ENCODE measurements at places on chromosomes 4 and X.

GRCh38 chr4:105291925-105292324 is 145.2 kb downstream of the TET2 start:
- no peak for DNase-seq

- DNase-seq = no peak
Observed at GRCh38 chr4:183260491-183261151, 59.5 kb downstream of the CLDN22 start.

DNA sequence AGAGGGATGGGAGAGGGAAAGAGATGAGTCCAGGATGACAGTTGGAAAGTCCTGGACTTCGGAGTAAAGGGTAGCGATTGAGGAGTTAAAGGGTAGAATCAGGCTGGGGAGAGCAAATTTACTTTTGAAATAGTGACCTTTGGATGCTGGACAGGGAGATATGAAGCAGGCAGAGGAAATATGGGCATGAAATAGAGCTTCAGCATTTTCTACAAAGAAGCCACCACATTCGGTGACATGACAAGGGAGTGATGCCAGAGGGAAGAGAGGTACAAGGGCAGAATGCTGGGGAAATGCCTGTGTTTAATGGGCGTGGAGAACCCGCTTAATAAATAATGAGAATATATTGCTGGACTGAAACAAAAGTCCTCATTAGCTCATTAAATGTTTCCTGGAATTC is 92.7 kb downstream of the TBL1X start:
- no peak for DNase-seq

DNA sequence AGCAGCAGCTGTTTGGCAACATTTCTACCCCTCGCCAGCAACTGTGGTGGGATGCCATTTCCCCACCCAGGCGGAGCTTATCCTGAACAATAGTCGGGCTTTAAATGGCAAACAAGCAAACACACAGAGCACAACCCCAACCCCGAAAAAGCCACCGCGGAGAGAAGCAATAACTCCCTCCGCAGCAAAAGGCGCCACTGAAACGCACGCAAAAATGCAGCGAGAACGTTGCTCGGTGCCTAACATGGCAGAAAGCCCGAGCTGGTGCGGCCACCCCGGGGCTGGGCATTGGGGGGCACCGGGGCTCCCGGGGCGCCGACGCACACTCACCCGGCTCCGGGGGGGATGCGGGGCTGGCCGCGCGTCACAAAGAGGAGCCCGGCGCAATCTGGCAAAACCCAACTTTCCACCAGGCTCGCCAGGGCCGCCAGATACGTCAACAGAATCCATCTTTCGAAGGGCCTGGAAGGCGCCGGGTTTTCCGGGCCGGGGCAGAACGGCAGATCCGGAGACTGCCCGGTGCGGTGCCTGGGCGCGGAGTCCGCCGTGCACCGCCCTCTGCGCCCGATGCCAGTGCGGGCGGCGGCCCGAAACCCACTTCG is 818 bp downstream of the RAI2 start:
- DNase-seq = no peak

- DNase-seq = no peak
Observed at GRCh38 chr4:57318703-57319102, 208.5 kb upstream of the IGFBP7 start.

DNA sequence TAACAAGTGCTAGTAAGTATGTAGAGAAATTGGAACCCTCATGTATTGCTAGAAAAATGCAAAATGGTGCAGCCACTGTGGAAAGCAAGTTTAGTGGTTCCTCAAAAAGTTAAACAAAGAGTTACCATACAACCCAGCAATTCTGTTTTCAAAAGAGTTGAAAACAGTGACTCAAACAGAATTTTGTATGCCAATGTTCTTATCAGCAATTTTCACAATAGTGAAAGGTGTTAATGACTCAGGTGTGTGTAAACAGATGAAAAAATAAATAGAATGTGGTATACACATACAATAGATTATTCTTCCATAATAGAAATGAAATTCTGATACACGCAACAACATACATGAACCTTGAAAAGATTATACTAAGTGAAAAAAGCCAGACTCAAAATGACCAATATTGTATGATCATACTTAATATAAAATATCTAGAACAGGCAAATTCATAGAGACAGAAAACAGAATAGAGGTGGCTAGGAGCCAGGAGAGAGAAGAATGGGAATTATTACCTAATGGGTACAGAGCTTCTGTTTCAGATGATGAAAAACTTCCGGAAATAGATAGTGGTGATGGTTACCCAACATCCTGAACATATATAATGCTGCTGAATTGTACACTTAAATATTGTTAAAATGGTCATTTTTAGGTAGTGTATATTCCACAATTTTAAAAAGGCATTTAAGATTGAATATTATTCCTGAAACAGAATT is 51.6 kb downstream of the WDFY3 start:
- no peak for DNase-seq

DNA sequence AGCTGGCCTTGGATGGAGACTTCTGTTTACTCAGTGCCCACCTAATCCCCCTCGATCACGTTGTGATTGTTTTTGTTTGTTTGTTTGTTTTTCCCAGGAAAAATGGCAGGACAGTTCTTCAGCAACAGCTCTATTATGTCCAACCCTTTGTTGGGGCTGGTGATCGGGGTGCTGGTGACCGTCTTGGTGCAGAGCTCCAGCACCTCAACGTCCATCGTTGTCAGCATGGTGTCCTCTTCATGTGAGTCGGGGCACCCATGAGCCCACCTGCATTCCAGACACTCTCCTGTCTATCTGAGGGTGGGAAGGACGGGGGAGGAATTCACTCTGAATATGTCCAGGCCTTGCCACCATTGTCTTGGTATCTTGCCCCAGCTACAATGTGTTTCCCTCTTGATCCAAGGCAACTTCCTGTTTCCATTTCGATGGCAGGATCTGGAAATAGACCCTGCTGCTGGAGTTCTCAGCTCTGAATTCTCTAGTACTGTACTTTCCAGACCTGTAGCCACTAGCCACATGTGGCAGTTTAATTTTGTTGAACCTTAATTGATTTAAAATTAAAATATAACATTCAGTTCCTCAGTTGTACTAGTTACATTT is 10.5 kb downstream of the SLC34A2 start:
- no peak for DNase-seq

DNA sequence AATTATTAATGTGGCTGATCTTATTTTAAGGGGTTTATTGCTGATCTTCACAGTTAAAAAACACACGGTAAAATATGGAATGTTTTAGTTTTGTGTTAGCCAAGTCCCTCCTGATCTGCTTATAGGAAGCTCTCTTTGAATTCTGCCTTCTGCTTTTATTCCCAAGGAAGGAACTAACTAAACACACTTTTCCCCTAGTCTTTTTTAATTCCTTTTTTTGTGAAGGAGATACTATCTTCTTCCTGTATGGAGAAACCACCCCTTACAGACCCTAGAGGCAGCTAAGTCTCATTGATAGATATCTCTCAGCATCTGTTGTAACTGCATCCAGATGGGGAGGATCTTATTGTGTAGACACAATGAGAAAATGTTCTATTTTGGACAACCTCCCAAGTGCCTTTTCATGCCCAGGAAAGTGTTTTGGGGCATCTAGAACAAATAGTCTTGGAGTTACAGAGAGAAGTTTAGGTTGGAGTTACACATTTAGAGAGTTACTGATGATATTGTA is 64.4 kb downstream of the AFF1 start:
- no peak for DNase-seq

- DNase-seq = no peak
Observed at GRCh38 chr4:183716302-183716701, 57.2 kb downstream of the TRAPPC11 start.

- no peak for DNase-seq
Observed at GRCh38 chr4:160514126-160514525, 1411.2 kb downstream of the RAPGEF2 start.

DNA sequence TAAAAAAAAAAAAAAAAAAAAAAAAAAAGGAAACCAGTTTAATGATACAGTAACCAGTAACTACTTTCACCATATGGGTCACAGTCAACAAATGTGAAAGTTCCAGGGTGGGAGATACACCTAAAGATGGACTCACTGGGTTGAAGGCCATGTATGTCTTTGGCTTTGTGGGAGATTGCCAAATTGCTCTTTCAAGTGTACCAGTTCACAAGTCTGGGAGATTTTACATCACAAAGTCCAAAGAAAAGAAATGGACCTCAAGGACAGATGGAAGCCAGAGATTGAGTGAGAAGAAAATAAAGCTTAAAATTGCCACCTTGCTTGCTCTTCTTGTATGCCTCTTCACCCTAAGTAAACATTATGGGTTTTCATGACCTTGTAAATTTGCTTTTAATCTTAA is 65.3 kb downstream of the NHS start:
- no peak for DNase-seq

GRCh38 chr4:114209584-114209983 is 230.1 kb upstream of the ARSJ start:
- DNase-seq = no peak

DNA sequence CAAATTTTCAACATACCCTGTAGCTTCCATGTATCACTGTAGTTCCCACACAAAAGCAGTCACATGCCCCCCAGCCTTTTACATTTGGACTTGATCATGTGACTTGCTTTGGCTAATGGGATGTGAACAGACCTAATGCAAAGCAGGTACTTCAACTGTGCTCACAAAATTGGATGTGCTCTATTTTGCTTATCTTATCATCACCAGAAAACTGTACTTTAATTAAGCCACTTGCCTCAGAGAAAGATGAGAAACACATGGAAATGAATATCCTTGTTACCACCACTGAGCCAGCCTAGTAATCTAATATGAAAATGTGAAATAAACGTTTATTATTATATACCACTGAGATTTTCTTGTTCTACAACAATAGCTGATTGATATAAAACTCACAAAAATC is 402.7 kb upstream of the HTR2C start:
- DNase-seq = no peak

GRCh38 chr4:54707406-54707805 is 49.6 kb downstream of the KIT start:
- DNase-seq = no peak

DNA sequence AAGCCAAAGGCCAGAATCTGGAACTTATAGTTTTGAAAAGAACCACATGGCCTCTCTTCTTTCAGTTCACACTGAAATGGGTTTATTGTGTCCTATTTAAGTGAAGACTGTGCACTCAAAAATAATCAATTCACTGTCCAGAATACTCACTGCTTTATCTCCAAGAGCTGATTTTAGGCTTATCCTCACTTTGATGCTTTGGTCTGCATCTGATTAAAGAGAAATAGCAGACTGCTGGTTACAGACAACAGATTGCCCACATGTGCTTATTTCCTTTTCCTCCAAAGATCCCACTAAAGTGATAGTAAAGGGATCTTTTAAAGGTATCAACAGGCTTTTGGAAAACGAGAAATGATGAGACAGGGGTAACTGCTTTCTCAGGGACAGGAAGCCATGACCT is 30.6 kb downstream of the ACE2 start:
- DNase-seq = no peak

DNA sequence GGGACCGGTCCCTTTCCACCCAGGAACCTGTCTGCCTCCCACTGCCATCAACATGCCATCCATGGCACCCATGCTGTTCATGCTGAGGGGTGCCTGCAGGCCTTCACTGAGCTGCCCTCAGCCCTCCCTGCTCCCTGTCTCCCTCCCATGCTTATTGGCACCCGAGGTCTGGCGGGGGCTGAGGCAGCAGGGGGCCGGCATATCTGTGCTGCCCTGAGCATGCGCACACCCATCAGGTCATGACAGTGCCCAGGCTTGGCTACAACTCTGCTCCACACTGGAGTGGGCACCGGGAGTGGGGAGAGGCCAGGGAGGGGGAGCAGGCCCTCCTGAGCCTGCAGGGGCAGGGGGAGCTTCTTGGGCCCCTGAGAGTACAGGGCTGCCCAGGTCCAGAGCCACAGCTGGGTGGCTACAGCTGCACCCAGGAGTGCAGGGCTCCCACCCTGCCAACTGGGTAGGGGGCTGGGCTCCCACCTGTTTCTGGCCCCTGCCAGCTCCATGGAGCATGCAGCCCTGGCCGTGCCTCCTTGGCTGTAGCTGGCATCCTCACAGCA is 395.8 kb upstream of the DMD start:
- no peak for DNase-seq

GRCh38 chrX:40465735-40466551 is 114.8 kb upstream of the ATP6AP2 start:
- DNase-seq = no peak

DNA sequence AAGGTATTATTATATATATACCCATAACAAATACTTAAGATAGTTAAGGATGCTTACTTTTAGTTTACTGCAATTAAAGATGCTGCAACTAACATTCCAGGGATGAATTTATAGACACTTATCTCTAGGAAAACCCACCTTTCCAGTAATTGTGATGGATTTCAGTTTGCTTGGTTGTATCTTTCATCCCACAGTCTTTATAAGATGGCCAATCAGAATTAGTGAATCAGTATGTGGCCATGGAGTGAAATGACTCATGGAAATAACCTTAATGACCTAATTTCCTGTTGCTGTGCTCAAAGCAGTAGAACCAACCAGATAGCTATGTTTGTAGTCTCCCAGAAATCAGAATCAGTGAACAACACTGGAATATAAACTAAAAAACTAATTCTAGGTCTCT is 26.4 kb downstream of the MOSPD2 start:
- no peak for DNase-seq

- DNase-seq = no peak
Observed at GRCh38 chr4:7462509-7462971, 27.8 kb upstream of the PSAPL1 start.

- no peak for DNase-seq
Observed at GRCh38 chr4:13498469-13498868, 14.3 kb upstream of the RAB28 start.

DNA sequence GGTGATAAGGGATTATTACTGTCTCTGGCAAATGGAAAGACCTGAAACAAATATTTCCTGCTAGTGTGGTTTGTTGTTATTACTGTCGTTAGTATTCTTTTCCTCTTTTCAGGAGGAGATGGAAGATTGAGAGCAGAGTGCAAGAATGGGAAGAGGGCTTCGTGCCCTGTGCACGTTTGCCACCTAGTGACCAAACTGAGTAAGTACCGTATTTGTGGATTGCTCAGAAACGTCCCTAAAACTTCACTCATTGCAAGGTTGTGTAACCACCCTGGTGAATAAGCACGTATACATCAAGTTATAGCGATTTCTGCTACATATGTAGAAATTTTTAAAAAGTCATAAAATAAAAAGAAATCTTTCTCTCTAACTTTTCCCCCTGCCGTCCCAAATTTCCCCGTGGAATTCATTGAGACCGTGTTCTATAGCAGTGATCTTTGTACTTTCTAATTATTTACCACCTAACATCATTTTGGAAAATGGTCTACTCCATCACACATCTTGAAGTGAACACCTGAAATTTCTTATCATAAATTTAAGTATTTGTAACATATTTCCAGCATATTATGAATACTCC is 24.3 kb downstream of the LINC00632 start:
- DNase-seq = no peak

- DNase-seq = no peak
Observed at GRCh38 chr4:35970366-35970960, 273.9 kb downstream of the ARAP2 start.

- no peak for DNase-seq
Observed at GRCh38 chr4:123671636-123672404, 275.2 kb downstream of the SPRY1 start.
